ENCODE measurements at places on chromosomes 5 and 9.

DNA sequence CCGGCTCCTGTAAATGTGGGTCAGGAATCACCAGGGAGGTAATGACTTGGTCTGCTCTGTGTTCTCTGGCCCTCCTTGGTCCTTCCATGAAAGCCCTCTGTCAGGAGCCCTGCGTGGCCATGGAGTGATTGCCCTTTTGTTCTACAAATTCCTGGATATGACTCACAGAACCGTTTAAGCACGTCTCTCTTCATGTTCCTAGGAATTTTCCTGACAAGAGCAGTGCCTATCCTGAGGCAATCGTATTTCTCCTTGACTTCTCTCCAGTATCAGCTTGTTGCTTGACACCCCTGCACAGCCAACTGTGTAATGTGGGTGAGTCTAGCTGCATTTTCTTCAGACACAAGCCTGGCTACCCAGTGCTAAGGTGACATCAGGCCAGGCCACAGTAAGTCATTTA lies 274.3 kb upstream of the ZNF462 start:
- DNase-seq, result no peak

DNA sequence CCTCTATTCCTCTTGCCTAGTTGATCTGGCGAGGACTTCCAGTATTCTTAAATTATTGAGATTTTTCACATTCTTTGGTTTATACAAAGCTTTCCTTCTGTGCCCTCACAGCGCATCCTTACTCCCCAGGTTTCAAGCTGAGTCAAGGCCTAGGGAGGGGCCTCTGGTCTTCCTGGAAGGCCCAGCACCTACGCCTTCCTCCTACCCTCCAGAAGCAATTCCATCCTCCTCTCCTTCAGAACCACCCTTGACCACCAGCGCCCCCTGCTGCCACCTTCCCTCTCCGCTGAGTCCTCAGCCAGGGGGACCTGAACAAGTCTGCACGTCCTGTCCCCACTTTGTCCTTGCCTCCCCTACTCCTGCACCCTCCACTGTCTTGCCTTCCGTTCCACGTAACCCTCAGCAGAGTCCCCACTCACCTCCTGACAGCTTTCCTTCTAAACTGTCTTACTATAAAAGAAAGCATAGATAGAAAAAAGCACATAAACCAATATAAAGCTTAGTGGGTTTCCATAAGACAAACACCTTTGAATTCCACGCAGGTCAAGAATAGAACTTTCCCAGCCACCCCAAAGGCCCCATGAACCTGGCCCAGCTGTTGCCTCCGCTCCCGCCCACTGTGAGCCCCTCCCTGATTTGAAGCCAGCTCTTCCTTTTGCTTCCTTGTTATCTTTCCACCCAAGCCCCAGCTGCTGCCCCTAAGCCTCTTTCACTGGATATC lies 63.0 kb upstream of the CTSL start:
- DNase-seq, result peak; percentile 31

GRCh38 chr5:179822059-179822432 lies 1.3 kb downstream of the SQSTM1 start:
- DNase-seq, result peak; percentile 12

DNA sequence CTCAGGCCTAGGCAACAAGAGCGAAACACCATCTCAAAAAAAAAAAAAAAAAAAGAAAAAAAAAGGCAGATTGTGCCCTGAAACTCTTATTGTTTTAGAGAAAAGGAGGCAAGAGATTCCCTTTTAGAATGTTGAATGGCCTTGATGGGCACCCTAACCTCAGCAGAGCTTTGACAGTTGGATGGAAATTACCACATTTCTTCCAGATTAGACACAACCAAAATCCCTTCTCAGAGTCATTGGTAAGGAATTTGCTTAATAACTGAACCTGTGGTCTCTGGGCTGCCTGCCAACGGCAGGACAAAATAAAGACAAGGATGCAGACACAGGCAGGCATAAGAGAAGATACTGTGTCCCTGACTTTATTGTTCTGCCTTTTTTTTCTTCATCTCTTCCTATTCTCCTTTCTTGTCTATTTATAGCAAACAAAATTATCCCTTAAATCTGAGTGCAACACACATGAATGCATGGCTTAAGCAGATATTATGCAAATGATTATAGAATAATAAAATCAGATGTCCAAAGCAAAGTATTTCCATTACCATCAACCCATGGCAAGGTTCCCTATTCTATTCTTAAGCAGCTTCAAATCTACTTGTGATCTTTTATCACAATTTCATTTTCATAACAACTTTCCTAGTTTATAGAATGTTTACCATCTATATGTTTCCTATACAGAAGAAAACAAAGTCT lies 37.3 kb upstream of the TRIO start:
- no peak for DNase-seq
